ENCODE measurements at places on chromosomes 1 and 21.

- DNase-seq, result no peak
These were observed 12.1 kb upstream of the KDF1 start for GRCh38 chr1:26972390-26972789.

DNA sequence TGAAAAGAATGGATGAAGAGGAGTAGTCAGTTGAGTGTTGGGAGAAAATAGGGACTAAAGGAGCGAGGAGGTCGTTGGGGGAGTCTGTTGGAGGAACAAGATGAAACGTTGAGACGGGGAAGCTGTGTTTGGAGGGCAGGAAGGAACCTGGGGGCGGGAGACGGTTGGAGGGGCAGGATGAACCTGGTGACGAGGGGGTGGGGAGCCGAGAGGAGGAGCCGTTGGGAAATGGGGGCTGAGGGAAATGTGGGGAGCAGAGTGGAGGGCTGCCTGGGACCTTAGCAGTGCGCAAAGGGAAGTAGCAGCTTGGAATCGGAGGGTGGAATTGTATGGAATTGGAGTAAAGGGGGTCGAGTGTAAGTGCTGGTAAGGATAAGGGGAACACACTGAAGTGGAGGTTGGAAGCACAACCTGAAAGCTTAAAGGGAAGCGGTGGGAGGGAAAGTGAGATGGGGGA lies 630 bp downstream of the MTF2 start:
- no peak for DNase-seq

- no peak for DNase-seq
These were observed 535 bp downstream of the SETD4 start for GRCh38 chr21:36059823-36060158.

- DNase-seq, result no peak
These were observed 56.7 kb downstream of the ARHGEF10L start for GRCh38 chr1:17596186-17596585.

- no peak for DNase-seq
These were observed 45.5 kb downstream of the TOR1AIP2 start for GRCh38 chr1:179831852-179832699.

GRCh38 chr1:68049941-68050878 lies at the start of gene DIRAS3:
Gene DIRAS3 (minus strand): TSS chr1:68050627. CDS start chr1:68047297, 3,330 bp downstream.
- DNase-seq, result no peak

GRCh38 chr1:3312898-3313575 lies 141.4 kb upstream of the ARHGEF16 start:
- peak; percentile 67 for DNase-seq

GRCh38 chr1:44610527-44611148 lies 63.6 kb downstream of the TMEM53 start:
- DNase-seq, result no peak

DNA sequence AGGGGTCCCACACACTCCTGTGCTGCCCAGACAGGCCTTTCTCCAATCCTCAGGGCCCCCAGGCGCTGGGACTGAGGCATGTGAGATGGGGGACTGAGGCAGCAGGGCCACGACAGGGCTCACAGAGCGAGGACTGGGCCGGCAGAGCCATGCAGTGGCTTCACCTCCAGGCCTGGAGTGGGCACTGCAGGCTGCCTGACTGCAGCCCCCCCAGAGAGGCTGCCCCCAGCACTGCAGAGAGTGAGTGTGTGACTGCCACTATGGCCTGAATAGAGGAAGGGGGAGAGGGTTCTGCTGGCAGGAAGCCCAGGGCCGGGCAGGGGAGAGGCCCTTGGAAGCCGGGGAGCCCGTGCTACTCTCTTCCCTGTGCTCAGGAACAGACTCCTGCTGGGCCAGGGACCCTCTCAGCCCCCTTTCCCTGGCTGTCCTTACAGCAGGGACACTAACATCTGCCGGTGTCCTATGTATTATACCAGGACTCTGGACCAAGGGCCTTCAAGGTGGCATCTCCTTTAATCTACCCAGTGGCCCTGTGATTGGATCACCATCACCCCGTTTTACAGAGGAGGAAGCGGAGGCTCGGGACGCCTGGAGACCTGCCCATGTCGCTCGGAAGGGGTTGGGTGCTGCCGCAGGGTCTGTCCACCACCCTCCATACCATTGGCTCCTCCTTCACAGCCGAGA lies 20.2 kb upstream of the PLEKHG5 start:
- no peak for DNase-seq

GRCh38 chr1:226110249-226111097 lies 48.0 kb downstream of the H3-3A start:
- DNase-seq, result peak; percentile 76

DNA sequence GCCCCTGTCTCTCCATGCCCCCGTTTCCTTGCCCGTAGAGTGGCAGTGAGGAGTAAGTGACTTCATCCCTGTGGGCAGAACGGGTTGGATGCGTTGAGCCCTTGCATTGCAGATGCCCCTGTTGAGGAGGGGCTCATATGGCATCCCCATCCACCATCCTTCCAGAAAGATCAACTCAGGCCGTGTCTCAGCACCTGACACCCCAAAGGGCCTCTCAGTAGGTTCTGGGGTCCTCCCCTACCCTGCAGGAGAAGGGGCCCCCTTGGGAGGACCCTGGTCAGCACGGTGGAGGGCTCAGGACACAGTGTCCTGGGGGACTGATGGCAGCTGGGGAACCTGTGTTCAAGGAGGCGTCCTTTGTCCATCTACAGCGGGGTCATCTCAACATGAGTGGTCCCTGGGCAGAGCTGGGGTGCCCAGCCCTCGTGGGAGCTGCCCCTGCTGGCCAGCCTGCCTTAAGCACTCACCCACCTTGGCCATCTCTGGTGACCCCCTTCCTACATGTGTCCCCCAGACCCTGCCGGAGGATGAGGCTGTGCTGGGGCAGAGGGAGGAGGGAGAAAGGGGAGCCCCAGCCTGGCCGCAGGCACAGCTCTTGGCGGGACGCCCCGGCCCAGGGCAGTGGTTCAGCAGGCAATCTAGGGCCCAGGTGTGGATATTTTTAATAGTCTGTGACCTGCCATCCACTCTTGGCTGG lies 48.2 kb upstream of the ACTRT2 start:
- no peak for DNase-seq

DNA sequence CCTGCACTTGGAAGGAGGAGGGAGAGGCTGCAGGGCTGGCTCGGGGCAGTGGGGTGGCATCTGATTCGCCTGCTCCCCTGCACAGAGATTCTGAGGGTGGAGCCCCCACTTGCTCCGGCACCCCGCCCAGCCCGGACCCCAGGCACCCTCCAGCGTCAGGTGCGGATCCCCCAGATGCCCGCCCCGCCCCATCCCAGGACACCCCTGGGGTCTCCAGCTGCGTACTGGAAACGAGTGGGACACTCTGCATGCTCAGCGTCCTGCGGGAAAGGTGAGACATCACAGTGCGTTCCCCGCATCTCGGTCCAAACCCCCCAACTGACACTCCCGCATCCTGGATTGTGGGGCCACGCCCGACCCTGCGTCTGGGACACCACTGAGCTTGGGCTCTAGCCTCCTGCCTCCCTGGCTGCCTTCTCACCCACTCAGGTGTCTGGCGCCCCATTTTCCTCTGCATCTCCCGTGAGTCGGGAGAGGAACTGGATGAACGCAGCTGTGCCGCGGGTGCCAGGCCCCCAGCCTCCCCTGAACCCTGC lies 7.9 kb downstream of the ADAMTSL4 start:
- DNase-seq, result no peak

DNA sequence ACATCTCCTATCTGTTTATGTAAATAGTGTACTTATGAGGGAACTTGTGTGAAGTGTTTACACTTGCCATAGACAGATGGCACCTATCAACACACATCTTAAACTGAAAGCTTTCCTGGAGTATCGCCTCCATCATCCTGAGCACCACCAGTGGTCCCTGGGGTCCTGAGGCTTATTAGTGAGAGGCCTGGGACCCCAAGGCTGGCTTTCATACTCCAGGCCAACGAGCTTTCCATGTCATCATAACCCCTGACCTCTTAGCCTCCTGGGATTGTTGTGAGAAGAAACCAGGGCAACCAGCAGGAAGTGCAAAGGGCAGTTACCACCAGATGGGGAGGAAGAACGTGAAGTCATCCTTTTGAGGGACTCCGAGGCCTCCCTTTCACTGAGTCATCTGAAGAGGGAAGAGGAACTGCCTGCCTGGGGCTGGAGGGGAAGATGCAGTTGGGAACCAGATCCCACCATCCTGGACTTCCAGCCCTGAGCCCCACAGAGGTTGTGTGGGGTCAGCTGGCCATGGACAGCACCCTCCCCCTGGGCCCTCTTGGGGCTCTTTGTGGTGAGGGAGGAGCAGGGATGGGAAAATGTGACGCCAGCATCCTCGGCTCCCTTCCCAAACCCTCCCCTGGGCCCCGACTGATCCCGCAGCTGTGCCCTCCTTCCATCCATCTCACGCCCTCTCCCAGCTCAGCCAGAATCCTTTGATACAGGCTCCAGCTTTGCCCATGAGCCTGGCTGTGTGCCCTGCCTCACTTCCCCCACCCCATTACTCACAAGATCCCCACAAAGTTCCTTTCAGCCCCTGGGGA lies 5.8 kb downstream of the INKA2 start:
- no peak for DNase-seq

- no peak for DNase-seq
These were observed 350.9 kb downstream of the BRINP3 start for GRCh38 chr1:190126728-190127127.

DNA sequence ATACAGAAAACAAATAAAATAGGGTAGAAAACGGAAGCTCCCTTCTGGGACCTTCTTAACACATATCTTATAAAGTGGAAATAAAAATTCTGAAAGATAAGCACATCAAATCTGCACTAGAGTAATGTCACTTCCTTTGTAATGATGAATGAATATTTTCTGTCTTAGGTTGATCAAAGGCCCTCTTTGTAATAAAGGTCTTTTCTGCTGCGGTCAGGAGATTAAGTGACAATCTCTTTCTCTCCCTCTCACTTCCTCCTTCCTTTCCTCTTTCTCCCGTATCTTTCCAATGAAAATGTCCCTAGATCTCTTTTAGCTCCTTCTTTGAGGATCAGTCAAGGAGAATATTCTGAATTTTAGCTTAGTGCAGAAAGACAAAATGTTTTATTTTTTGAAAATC lies 33.8 kb downstream of the TMCO1 start:
- DNase-seq, result no peak

DNA sequence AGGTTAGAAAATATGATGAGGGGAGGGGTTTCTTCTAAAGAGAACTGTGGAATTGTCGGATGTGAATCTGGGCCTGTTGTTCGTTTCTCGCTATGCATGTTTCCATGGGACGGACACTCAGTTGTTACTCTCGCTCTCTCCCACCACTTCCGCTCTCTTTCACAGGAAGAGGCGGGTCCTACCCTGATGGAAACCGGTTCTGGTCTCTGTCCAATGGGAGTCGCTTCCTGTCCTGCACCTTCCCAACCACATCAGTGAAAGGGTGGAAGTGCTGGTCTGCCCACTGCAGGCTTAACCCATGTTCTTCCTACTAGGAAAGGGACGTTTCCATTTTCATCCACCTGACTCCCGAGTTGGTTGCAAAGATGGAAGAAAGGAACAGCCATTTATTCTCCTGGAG lies 119.4 kb downstream of the KCNJ15 start:
- DNase-seq, result no peak

DNA sequence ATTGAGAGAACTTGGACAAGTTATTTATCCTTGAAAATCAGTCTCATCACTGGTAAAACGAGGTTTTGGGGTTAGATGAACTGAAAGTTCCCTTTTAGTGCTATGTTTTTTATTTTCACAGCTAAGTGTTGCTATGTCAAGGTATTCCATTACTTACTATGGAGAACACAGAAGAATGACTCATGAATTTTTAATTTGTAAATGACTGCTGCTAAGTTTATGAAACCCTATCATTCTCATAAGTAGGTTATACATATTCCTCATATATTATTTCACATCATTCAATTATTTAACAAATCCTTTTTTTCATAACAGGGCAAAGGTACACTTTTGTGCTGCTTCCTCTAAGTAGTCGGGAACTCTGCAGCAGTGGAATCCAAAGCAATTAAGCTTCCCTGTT lies 52.2 kb upstream of the ATP1A1 start:
- DNase-seq, result no peak

GRCh38 chr1:16075337-16076030 lies 2.0 kb upstream of the FAM131C start:
- no peak for DNase-seq

DNA sequence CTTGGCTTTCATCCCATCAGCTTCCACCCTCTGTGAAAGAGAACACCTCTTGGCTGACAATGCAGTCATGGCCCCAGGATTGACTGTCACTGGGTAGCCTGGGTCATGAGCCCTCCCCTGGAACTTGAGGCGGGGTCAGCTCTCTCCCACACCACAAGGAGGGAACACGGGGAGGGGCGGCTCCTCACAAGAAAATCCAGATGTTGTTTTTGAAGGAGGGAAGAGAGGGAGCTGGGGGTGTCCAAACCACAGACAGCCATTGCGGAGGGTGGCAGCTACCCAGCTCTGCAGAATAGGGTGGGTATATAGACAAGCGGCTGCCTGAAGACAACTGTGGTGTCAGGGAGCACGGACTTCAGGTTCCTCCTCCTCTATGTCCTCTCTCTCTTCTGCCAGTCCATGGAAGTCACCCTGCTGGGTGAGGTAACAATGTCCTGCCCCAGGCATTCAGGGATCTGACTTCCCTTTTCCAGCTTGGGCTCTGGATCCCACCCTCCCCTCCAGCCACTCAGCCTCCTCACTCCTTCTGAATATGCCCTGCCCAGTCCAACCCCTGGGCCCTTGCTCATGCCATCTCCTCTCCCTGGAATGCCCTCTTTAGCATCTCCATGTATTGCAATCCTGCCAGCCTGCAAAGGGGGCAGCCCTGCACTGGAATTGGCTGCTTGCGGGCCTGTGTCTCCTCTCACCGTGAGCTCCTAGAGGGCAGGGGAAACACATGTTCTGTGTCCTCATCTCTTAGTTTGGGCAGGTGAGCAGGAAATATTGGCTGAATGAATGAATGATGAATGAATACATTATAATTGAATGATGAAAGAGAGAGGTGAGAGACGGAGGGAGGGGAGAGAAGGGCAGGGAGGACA lies 60.9 kb upstream of the RUNX3 start:
- DNase-seq, result no peak

DNA sequence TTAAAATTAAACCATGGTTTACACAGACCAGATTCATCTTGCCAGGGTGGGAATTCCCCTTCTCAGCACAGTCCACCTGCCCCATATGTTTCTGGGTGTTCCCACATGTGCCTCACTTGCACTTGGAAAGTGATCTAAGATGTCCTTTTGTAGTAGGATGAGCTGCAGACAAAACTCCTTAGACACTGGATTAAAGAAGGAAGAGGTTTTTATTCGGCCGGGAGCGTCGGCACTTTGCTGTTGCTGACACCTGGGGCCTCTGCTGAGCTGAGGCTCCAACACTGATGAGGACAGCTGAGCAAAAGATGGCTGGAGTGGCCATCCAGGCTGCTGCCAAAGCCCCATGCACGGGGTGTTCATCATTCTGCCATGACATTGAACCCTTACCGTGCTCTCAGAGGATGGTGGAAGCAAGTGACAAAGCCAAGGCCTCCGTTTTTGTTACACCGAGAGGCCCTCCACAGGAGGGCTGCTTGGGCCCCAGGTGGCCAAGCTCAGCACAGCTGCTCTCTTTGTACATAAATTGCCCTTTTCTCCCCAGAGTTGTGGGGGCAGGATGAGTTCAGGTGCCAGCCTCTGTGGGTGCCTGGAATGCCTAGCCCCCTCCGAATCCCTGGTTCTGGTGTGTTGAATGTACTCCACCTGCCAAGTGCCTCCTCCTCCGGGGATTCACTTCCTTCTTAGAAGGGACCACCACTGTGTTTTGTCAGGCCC lies 7.3 kb upstream of the ACOT11 start:
- no peak for DNase-seq
